ENCODE measurements at places on chromosomes 11 and 22.

DNA sequence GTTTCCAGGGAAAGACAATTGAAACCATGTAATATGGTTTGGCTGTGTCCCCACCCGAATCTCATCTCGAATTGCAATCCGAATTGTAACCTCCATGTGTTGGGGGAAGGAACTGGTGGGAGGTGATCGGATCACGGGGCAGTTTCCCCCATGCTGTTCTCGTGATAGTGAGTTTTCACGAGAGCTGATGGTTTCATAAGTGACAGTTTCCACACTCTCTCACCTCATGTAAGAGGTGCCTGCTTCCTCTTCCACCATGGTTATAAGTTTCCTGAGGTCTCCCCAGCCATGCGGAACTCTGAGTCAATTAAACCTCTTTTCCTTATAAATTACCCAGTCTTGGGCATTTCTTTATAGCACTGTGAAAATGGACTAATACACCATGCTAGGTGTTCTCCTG lies 148.3 kb upstream of the CADM1 start:
- no peak for ATAC-seq

- ATAC-seq: no peak
These were observed 1.9 kb upstream of the SMDT1 start for GRCh38 chr22:42077486-42078125.

DNA sequence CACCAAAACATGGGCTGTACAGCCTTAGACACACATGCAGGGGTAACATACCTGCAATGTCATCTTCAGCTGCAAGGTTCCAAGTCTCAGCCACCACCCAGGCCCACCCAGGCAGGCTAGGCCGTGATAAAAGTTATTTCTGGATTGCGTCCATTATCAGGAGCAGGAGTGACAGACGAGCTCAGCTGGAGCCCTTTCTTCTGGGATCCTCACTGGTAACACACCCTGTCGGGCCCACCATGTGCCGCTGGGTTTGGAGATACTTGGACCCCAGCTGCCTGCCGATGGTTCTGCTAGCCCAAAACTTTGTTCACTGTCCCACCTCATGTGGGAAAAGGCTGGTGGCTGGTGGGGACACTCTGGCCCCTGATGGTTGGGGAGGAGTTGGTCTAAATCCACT lies 24.8 kb downstream of the TMPRSS5 start:
- ATAC-seq: no peak

GRCh38 chr11:73578592-73579185 lies 19.2 kb downstream of the FAM168A start:
- no peak for ATAC-seq

DNA sequence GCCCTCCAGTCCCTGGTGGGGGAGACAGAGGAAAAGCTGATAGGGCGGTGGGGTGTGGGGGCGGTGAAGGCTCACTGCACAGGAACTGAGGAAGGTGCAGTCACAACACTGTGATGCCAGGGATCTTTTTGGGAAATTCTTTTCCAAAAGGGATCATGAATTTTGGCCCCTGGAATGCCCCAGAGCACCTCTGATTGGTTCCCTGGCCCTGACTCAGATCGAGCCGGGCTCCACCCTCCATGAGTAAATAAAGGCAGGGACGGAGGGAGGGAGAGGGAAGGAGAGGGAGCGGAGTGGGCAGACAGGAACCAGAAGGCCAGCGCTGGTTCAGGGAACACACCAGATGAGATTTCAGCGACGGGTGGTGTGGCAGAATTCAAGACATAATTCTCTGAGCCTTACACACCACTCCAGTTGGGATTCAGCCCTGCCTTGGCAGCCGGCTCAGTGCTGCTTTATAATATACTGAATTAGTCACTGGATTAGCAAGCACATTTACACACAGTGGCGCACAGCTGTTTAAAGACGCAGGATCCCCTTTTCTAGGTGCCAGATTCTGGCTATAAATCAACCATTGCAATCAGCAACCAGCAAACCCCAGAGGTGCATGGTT lies 80.3 kb downstream of the ETS1 start:
- peak; percentile 91 for ATAC-seq

DNA sequence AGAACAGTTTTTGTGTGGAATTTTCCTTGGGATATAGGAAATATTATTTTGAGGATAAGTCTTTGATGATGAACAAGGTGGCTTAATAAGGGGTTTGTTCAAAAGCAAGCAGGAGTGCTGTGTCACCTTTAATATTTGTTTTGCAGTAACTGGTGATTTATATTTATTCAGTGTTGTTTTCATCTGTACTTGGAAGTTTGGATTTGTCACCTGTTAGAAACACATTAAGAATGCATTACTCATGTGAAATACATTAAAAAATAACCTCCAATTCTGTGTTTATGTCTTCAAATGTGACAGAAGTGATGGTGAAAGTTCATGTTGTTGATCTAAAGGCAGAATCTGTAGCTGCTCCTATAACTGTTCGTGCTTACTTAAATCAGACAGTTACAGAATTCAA lies 70.5 kb downstream of the DKK3 start:
- ATAC-seq: no peak

DNA sequence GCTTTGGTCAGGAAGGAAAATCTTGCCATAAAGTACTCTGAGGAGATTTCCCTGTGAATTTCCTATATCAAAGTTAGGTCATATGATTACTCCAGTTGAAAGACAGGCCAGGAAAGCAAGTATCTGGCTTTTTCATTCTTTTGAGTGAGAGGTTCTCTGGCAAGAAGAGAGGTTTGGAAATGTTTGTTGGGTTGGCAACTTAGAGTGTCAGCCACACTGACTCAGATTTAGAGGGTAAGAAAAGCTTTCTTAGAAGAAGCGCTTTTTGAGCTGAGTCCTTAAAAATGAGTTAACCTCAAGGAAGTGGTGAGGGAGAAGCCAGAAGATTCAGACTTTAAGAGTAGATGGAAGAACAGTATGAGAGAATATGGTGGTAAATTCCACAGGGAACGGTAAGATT lies 86.1 kb upstream of the BDNF start:
- ATAC-seq: no peak

DNA sequence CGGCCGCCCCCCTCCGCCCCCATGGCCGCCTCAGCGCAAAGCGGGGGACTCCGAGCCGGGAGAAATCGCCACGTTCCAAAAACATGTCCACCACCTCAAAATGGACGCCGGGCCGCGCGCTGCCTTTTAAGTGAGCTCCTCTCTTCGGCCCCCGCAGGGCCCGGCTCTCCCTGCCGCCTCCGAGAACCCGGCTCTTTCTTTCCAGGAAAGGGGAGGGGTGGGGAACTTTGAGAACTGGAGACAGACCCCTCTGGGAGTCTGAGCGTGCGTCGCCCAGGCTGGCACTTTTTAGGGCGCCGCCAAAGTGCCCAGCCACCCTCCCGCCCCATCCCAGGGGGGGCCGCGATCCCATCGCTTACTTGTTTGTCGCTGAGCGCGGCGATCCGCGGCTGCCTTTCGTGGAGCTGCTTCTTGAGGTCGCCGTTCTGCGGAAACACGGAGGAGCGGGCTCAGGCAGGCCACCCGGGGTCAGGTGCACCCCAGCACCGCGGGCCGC lies 1.6 kb downstream of the PHF21B start:
- ATAC-seq: no peak

DNA sequence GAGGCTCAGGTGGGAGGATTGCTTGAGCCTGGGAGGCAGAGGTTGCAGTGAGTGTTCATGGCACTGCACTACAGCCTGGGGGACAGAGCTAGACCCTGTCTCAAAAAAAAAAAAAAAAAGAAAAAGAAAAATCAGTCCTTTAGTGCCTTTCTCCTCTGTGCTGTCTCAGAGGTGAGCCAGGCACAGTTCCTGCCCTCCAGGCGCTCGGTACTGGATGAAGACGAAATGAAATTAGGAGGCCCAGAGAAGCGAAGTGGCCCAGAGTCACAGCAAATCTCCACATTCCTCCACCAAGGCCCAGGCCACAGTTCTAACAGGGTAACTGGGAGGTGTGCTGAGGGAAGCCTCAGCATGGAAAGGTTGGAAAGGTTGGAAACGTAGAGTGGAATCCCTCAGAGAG lies 4.9 kb downstream of the PLEKHB1 start:
- no peak for ATAC-seq

DNA sequence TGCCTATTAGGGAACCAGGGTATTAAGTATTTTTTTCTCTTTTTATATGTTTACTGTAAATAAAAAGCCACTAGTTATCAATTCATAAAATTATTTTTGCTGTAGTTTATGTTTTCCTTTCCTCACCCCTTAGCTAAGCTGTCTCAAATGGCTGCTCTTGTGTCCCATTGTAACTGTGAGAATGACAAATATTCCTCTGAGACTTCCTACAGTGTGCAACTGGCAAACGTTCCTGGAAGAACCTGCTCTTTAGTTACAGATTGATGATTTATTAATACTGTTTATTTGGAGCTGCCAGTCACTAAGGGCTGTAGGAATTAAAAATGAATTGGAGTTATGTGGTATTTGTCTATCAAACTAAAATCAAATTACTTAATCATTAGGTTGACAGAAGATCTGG lies 675.4 kb upstream of the ARHGAP42 start:
- no peak for ATAC-seq

GRCh38 chr22:37043209-37043827 lies 8.2 kb upstream of the KCTD17 start:
- ATAC-seq: no peak

- ATAC-seq: no peak
These were observed 1.7 kb downstream of the GDPD5 start for GRCh38 chr11:75523811-75524664.

DNA sequence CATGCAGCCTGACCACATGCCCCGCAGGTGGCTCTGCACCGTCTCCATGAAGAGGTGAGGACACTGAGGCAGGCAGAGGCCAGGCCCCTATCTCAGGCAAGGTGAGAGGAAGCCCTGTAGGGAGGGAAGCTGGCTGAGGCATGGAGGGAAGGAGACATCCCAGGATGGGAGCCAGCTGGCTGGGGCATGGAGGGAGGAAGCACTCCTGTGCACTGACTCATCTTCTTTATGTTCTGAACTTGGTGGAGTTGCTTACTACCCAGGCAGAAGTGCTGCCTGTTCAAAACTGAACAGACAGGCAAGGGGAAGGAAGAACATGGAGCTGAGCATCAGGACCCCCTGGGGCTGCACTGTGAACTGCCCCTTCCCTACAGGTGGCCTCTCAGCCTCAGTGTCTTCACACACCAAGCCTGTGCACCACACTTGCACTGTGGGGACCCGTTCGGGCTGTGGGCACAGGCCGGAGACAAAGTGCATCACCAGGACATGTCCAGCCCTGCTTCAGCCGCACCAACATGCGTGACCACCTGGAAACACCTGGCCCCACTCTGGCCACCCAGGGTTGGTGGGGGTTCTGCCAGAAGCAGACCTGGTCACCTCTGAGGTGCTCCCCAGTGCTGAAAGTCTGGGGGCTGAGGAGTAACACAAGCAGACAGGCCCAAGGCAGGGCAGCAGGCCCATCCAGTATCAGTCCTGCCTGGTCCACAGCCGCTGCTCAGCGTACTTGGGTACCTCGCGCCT lies 55.5 kb downstream of the DGCR2 start:
- ATAC-seq: no peak

GRCh38 chr22:48218889-48219420 lies 1456.5 kb downstream of the TBC1D22A start:
- ATAC-seq: no peak

DNA sequence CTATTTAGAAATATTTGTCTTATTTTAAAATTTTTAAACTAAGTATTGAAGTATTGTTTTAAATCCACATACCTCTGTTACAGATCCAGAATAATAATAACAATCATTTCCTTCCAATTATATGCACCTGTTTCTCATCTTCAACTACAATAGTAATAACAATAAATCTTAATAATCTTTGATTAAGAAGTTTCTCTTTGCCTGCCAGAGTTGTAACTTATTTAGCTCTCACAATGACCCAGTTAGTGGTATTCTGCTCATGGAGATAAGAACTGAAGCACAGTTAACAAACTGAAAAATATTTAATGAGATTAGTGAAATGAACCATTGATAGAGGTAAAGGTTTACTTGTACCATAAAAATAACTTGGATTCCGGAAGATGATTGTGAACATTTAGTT lies 796.3 kb downstream of the LUZP2 start:
- ATAC-seq: no peak

DNA sequence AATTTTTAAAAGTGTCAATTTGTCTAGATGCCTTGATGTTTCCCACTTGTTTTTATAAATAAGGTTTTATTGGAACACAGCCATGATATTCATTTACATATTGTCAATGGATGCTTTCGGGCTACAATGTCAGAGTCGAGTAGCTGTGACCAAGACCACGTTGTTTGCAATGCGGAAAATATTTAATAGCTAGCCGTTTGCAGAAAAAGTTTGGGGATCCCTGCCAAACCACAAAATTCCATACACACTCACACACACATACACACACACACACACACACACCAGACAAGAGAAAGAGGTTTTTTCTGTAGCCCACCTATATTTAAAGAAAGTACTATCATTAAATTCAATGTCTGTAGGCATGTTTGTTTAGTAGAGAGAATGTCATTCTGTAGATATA lies 58.3 kb downstream of the TYR start:
- ATAC-seq: no peak

- ATAC-seq: peak; percentile 55
These were observed 12.9 kb downstream of the TRIM29 start for GRCh38 chr11:120125024-120125423.

- ATAC-seq: no peak
These were observed 758 bp downstream of the PDXP start for GRCh38 chr22:37659066-37659896.

DNA sequence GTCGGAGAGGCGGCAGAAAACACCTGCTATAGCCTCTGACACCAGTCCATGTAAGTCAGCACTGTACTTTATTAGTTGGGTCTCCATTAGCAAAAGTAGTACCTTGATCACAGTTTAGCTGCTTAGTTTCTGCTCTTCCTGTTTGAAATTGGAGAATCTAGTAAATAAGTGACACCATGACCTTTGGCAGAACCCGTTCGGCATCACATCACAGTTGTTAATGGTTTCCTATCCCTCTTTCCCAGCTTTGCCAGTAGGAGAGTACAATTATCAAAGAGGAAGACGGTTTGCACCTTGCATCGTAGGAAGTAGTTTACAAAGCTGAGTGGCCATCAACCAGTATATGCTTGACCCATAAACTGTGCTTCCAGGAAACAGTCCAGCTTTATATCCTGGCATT lies 101.8 kb downstream of the TRIM44 start:
- ATAC-seq: no peak

GRCh38 chr11:1162491-1163311 lies 4.9 kb downstream of the MUC5AC start:
- no peak for ATAC-seq
